Anterior cingulate cortex (tissue), 58 donors: ENCODE measurements at places on chromosomes 2 and 18.
A peak's percentile ranks its signal among the peaks of the same experiment; 100 is the strongest.

- DNase-seq, result no peak
Measured at GRCh38 chr2:150485871-150486538, 1.5 kb downstream of the RND3 start.

GRCh38 chr2:11097854-11098387 is 57.3 kb upstream of the SLC66A3 start:
- DNase-seq, result no peak

DNA sequence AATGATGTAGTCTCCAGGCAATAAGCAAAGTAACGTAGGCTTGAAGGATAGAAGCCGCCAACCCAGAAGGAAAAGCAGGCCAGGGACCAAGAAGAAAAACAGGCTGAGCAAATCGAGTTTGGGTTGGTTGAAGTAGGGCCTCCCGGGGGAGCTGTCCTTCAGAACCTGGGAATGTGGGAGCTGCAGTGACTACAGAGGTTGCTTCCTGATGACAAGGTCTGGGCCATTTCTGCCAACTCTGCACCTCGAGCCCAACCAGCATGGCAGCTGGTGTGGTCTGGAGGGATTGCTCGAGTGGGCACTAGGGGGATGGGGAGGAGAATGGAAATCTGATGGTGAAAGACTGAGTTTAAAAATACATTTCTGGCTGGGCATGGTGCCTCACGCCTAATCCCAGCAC is 14.1 kb downstream of the ACMSD start:
- DNase-seq, result no peak

DNA sequence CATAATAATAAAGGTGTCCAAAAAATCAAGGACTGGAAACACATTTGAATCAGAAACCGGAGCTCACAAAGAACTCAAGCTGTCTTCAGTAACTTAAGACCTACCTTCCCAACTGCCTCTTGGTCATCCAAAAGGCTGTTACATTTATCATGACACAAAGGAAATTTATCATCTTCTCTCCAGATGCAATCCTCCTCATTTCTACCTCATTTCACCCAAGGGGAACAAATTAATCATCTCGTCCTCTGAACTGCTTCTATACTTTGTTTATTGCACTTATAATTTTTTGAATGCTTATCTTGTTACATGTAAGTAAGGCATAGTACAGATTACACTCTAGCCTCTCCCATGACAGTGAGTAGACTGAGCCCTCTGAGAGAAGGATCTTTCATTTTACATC is 105.1 kb upstream of the RGPD4 start:
- no peak for DNase-seq

DNA sequence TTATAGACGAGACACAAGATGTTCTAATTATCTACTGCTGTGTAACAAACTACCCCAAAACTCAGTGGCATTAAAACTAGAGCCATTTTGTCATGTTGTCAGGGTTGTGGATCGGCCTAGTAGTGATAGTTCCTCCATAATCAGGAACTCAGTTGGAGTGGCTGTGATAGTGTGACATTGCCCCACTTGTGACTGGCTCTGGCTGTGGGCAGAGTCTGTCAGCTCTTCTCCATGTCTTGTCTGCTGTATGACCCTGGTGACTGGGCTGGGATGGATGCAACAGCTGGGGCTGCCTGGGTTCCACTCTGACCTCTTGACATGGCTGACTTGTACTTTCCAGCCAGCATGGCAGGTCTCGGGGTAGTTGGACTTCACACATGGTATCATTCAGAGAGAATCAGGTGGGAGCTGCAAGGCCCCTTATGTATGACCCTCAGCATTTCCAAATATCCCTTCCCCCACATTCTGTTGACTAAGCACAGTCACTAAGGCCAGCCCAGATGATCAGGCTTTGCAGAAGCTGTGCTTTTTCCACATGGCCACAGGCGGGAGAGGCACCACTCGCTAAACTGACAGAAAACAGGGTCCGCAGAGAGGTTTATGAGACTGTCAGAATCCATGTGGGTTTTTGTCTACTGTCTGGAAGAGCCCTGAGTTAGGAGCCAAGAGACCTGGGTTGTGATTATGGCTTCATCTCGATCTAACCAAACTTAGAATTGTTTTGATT is 50.3 kb downstream of the SETBP1 start:
- DNase-seq, result no peak

- DNase-seq, result no peak
Measured at GRCh38 chr2:191573216-191573615, 104.7 kb upstream of the NABP1 start.

DNA sequence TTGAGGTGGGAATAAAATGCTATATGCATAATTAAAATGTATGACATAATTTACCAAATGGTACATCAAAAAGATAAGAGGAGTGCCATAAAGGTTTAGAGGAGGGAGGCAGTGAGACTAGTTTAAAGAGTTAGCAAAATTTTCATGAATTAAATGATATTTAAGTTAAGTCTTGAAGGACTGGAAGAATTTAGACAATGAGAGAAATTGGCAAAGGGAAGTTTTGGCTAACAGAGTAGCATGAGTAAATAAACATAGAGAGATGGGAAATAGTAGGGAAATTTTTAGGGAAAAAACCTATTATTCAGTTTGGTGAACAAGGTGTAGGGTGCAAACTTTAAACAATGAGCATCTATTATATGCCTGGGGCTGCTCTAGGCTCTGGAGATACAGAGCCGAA is 68.8 kb downstream of the CAVIN2 start:
- DNase-seq, result no peak

GRCh38 chr2:182597570-182598295 is 118.3 kb upstream of the DNAJC10 start:
- DNase-seq, result no peak

DNA sequence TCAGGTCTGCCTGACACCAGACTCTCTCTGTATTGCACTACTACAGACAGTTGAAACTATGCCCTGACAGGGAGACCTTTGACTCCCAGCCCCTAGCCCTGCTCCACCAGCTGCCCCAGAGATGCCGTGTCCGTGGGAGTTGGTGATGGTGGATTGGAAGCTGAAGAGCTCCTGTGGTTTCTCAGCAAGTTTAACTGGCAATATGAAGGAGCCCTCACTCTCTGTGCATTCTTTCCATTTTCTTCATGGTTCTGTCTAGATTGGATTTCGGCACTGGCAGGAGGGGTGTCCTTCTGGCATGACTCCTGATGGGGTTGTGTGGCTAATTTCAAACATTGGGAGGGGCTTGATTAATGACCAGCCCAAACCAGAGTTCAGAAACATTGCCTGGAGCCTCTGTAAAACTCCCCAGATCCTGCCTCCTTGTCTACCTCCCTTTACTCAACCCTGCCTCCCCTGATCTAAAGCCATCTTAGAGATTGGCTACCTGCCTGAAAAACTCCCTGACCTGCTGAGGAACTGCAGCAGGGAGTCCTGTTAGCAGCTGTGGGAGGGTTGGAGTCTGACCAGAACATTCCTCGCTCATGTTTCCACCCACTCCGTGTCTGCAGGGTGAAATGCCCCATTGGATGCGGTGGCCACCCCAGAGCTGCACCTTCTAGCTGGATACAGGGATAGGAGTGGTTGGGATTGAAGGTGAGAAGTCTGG is 206.9 kb upstream of the SPRED2 start:
- DNase-seq, result no peak

DNA sequence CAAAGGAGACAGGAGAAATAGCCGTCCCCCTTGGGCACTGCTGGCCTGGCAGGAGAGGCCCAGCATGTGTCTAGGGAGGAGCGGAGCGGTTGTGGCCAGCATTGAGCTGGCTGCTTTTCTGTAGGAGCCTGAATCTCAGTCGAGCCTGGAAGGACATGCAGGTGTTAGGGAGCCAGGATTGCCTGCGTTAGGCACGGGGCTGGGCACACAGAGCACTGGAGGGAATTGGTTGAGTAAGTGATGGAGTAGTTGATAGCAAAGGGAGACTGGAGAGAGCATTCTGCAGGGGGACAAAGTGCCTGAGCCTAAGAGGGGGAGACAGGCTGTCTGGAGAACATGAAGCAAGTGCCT is 22.8 kb downstream of the ASAP2 start:
- no peak for DNase-seq

GRCh38 chr2:73838889-73839534 is 10.3 kb downstream of the STAMBP start:
- no peak for DNase-seq

DNA sequence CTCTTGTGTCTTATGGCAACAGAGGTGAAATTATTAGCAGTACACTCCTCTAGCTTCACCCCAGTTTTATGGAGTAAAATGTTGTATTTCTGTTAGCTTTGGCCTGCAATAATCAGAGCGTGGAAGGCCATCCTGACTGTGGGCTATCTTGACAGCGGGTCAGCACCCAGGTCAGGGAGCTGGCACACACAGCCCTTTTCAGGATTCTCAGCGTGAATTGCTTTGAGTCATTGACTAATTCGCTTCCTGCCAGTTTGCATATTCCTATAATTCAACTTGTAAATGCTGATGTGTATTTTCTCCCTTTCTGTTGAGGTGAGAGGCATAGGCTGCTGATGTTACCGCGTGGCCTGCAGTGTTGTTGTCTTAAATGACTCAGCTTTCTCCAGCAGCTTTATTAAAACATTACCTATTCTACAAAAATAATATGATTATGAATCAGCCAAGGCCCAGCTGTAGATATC is 109.6 kb upstream of the EML6 start:
- no peak for DNase-seq

DNA sequence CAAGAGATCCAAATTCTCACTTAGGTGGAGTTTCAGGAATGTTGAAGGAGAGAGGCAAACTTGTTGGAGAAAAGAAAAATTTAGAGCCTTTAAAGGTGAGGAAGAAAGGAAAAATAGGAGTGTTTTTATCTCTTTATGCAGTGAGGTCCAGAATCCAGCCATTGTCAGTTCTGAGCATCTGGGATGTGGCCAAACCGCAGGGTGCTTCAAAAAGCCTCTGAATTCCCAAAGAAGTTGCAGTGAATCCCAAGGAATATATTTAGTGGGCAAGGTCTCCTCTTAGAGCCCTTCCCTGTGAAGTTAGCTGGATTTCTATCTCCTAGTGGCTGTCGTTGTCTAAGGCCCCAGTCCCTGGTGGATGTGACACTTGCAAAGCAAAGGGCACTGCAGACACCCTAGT is 51.2 kb downstream of the MTCL1 start:
- no peak for DNase-seq

GRCh38 chr2:113041871-113042270 is 10.8 kb downstream of the IL36B start:
- DNase-seq, result no peak

DNA sequence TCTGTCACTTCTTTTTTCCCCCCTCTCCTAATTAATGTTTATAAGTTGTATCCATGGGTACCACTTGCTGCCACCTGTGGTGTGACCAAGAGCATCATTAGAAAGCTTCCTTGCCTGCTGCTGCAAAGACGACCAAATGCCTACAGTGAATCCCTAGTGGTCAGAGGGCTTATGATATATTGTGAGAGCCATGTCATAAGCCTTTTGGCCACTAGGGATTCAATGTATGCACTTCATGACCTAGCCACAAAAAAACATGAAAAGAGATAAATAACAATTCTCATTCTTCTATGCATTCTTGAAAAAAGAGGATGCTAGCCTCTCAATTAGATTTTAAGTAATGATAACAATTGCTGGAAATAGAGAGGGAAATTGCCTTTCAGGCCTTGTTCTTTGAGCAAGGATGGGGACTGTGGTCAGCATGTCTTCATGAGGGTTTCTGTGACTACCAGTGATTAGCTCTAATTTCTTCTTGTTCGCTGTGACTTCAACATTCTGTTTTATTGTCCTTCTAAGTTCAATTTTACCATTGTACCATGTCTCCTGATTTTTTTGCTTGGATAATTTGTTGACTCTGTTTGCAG is 435.3 kb downstream of the TGIF1 start:
- DNase-seq, result no peak

DNA sequence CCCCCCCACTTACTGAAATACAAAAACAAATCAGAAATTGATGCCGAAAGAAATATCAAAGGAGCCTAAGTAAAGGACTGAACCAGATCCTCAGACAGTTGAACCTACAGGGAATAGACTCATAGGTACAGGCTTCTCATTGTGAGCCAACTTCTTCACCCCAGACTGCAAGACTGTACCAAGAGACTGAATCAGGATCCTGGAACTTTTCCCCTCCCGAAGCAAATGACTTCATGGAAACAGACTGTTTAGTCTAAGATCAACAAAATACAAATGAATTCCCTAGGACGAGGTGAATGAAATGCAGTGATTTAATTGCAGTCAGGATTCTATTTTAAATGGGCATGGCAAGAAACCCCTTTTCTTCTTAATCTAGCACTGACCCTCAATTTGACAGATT is 53.6 kb upstream of the RNF152 start:
- no peak for DNase-seq

DNA sequence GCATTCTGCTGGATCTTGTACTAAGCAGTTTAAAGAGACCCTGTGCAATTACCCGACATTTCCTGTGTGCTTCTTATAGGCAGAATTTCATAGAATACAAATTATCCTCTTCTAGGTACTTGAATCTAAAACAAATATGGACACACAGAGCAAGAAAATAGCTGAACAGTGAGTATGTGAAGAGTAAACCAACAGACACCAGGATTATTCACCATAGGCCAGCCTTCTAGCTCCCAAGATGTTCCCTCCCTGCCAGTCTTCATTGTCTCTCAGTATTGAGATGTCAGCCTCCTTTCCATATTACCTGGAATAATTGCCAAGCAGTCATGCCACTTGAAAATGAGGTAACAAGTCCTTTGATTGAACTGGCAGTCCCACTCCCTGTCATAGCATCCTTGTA is 187.1 kb downstream of the PTPRM start:
- no peak for DNase-seq

DNA sequence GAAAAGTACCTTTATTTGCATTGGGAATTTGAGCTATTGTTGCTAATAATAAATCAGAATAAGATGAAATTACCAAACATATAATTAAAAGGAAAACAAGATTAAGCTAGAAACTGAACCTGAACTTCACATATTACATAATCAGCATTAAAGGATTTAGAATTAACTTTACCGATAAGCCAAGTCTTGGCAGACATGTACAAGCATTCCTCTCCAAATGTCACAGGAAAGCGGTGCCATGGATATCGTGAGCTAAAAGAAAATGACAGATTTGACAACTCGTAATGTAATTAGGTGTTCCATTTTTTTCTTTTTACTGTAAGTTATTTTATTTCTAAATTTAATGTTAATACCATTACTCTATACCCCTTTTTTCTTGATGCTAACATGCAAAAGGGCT is 55.1 kb upstream of the CD302 start:
- DNase-seq, result no peak

GRCh38 chr2:145765874-145766273 is 1246.0 kb upstream of the ZEB2 start:
- DNase-seq, result no peak

DNA sequence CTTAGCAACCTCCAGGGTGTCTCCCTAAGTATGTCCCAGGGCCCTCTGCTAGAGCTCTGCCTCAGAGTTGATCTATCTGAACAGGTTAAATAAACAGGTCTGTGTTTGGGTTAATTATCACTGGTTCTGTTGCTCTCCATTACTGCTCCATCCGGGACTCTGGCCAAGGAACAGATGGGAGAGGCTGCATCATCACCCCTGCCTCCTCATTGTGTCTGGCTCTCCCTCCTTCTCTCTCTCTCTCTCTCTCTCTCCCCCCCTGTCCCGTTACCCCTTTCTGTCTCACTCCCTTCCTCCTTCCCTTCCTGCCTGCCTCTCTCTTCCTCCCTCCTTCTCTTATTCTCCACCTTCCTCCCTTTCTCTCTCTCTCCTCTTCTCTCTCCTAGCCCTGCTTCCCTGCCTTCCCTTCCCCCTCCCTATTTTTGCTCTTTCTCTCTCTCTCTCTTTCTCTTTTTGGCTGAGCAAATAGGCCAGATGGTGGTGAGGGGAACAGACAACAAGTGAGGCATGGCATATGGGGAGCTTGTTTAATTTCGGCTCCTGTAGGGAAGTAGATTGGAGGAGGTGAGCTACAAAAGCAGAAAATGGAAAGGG is 62.1 kb downstream of the SETBP1 start:
- DNase-seq, result peak; percentile 11

GRCh38 chr2:181970160-181970794 is 15.4 kb upstream of the PPP1R1C start:
- no peak for DNase-seq
